ENCODE measurements at places on chromosomes 7 and 10.

- no peak for DNase-seq
Measured at GRCh38 chr7:20561466-20561865, 54.0 kb upstream of the ABCB5 start.

DNA sequence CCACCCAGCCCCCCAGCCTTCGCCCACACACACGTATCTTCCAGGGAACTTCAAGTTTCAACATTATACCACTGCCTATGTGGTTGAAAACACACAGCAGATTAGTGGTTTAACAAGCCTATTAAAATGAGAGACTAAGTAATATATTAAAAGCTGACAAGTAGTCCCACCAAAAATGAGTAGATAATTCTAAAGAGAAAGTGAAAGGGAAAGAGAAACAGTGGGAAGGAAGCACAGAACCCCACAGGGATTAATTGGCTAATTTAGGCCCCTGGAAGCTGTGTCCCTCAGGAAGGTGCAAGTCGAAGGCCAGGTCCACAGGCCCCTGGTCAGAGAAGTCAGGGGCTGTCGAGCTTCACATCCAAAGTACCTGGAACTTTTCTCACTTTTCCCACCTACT is 210.5 kb upstream of the YAE1 start:
- no peak for DNase-seq

- no peak for DNase-seq
Measured at GRCh38 chr7:25454562-25455041, 226.3 kb upstream of the NPVF start.

GRCh38 chr7:29864656-29865055 is 58.3 kb downstream of the WIPF3 start:
- no peak for DNase-seq

DNA sequence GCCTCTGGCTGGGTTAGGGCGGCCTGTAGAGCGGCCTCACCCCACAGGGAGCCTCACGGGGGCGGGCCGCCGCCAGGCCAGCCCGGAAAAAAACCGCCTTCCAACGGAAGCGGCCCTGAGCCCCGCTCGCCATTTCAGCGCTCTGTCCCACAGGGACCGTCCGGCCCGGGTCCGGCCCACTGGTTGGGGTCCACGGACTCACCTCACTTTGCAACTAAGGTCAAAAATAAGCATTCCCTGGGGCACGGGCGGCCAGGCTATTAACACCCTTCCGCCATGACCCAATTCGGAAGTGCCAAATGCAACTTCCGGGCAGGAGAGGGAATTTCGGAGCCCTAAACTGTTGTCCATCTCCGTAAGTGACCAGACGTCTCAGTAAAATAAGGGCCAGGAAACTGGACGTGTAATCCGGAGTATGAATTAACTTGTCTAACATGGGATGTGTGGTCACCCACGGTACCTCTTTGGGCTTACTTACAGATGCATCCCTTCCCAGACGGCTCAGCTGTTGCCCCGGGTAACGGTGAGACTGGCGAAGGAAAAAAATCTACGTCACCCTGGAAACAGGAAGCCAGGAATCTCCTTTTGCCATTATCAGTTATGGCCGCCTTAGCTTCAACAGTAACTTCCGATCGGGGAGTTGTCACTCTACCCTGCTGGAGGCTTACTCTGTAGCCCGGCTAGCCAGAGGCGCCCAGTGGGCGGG is at the start of gene BBIP1:
Gene BBIP1, minus strand, starts transcription at position 538 of the 706 bp plus-strand sequence. CDS start 1,023 bp downstream, outside the sequence.
- DNase-seq: peak; percentile 99

DNA sequence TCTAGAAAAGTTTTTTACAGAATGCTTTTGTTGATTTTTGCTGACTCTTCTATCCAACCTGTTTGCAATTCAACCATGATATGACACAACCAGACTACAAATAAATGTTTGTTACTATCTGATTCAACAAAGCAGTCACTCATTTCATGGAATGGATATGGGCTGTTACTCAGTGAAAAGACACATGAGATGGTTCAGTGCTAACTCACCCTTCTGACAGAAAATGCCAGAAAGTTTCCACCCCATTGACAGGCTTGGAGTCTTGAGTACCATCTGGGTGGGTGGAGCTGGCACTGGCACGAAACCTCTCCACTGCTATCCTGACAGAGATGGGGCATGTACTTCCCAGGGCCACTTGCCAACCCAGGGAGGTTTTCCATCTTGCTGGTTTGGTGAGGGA is 39.5 kb downstream of the RBM28 start:
- peak; percentile 65 for DNase-seq

GRCh38 chr7:7565746-7566650 is 686 bp upstream of the MIOS start:
- no peak for DNase-seq

GRCh38 chr7:2807845-2808772 is 36.0 kb downstream of the GNA12 start:
- no peak for DNase-seq

DNA sequence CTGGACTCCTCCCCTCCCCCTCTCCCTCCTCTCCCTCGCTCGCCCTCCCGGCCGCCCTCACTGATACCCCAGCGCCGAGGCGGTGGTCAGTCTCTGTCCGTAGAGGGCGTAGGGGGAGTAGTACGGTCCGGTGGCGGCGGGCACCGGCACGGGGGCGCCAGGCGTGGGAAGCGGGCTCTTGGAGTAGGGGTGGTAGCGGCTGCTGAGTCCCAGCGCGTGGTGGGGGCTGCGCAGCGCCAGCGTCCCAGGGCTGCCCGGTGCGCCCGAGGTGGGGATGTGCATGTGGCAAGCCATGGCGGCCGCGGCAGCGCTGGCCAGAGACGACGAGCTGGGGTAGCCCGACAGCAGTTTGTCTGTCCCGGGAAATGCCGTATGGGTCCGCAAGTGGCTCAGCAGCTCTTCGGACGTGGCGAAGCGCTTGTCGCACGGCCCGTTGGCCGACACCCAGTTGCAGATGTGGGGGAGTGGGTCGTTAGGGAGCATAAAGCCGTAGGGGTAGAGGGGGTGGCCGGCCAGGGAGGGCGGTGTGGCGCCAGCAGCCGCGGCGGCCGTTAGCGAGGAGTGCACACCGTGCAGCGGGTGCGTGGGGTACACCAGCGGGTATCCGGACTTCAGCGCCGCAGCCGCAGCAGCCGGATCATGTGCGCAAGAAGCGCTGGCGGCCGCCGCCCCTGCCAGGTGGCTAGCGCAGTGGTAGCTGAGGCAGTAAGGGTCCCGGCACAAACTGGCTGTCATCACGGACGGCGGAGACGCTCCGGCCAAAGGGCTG is 2.7 kb downstream of the ZNF503 start:
- DNase-seq: no peak

DNA sequence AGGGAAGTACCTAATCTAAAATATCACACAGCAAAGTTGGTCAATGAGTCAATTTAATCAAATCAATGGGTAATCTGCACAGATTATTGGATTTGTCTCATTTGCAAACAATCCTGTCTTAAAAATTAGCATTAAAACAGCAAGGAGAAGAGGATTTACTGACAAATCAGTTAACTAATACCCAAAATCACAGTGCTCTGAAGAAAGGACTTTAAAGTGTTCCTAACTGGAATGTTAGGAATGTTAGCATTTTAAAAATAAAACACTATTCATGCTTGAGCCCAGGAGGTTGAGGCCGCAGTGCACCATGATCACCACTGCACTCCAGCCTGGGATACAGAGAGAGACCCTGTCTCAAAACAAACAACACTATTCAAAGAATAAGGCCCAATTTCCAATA is 83.1 kb downstream of the CHCHD3 start:
- DNase-seq: no peak

GRCh38 chr10:119775529-119775928 is 49.7 kb downstream of the INPP5F start:
- no peak for DNase-seq

DNA sequence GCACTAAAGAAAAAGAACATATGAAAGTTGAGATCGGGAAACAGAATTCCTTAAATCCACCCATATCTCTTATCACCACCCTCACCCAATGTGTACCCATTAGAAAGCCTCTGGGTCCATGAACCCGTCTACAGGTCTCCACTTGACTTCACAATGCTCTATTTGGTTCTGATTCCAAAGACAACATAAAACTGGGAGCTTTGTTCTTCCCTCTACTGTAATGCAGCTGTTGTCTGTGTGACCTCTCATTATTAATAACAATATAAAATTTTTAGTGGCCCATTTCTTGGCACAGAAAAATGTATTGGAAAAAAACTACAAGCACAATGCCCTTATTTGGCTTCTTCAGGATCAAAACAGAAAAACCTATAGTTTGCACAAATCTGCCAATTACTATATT is 30.0 kb downstream of the DOCK4 start:
- no peak for DNase-seq

GRCh38 chr10:129325893-129326292 is 141.1 kb upstream of the MGMT start:
- DNase-seq: no peak

- peak; percentile 47 for DNase-seq
Measured at GRCh38 chr7:128135515-128136214, 104.4 kb upstream of the LRRC4 start.

DNA sequence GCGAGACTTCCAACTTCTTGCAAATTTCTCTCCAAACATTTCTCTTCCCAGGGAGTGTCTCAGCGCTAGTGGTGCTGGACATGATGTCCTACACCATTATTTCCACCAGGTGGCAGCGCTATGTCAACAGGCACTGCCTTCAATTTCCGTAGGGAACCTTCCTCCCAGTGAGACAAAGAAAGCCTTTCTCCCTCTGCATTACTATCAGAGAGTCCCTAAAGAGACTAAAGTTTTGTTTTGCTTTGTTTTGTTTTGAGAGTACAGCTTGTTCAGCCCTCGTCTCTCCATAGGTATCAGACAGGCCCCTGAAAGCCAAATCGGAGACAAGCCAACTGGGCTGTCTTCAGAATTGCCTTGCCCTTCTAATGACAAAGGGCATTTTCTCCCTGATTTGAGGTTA is 44.2 kb upstream of the GGCT start:
- peak; percentile 67 for DNase-seq

GRCh38 chr7:134515569-134516468 is 11.5 kb upstream of the AKR1B10 start:
- no peak for DNase-seq

- no peak for DNase-seq
Measured at GRCh38 chr7:73769481-73770001, 529 bp downstream of the CLDN3 start.

DNA sequence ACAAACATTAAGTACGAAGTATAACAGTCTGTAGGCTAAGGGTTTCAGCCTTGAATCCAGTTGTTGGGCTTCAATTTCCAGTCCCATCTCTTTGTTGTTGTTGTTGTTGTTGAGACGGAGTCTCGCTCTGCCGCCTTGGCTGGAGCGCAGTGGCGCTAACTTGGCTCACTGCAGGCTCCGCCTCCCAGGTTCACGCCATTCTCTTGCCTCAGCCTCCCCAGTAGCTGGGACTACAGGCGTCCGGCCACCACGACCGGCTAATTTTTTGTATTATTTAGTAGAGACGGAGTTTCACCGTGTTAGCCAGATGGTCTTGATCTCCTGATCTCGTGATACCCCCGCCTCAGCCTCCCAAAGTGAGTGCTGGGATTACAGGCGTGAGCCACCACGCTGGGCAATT is 464.9 kb downstream of the ANKRD7 start:
- no peak for DNase-seq

- no peak for DNase-seq
Measured at GRCh38 chr7:131503639-131504038, 52.8 kb downstream of the PODXL start.

GRCh38 chr10:128047991-128048818 is 78.0 kb downstream of the MKI67 start:
- DNase-seq: peak; percentile 3

DNA sequence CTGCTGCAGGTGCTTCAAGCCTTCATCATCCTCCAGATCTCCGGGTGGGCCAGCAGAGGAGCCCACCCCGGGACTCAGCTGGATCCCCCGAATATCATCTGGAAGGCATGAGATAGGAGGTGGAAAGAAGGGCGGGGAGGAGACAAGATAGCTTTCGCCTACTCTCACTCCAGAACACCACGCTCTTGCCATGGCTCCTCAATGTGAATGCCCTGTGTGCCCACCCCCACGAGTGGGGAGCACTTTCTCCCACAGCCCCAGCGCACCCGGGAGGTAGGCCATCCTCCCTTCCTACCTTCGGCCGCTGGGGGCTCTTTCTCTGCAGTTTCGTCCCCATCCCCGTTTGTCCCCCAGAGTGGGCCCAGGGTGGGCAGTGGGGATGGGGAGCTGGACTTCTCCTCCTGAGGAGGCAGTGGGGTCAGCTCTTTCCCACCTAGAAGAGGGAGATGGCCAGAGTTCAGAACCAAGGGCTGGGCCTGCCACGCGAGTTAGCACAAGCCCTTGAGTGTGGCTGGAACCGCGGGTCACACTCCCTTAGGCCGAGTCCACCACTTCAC is 8.9 kb downstream of the GIGYF1 start:
- DNase-seq: no peak

DNA sequence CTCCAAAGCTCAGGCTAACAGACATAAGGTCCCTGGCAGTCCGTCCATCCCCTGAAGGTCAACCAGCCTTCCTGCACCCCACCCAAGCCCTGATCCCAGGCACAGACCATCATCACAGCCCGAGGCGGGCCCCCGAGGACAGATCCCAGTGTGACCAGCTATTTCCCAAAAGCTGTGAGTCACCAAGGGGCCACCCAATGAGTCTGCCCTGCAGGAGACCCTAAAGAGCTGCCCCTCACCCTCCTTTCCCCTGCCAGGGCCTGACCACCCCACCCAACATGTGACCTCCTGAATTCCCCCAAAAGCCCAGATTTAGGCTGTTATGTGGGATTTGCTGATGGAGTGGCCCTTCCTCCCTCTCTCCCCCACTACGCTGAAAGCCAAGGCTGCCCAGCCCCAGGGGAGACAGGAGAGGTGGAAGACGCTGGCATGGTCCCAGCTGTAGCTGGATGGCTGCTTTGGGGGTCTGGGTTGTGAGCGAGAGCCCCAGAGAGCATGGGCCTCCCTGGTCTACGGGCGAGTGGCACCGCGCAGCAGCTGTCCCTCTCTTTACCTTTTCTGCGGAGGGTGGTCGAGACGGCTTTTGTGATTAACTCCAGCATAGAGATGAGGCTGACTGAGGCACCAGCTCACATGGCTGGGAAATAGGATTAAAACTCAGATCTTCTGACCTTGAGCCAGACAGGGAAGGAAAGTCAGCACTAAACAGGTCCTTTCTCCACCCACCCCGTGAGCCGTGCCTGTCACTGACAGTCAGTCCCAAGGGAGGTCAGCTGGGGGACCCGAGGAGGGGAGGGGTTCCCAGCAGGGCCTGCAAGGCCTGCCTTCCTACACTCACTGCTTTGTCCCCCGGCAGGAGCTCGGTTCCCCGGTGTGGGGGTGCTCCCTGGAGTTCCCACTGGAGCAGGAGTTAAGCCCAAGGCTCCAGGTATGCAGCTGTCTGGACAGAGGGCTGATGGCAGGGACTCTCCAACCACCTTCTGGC is 16.7 kb downstream of the ELN start:
- DNase-seq: no peak

- peak; percentile 44 for DNase-seq
Measured at GRCh38 chr7:3589752-3590151, 288.7 kb downstream of the SDK1 start.
